Stimulated activated CD4-positive, alpha-beta T cell treated with anti-CD3 and anti-CD28 coated beads, Interleukin-2, amount 100 ng/mL, for 4 hours (primary cell): ENCODE measurements at places on chromosomes 13 and 19.

DNA sequence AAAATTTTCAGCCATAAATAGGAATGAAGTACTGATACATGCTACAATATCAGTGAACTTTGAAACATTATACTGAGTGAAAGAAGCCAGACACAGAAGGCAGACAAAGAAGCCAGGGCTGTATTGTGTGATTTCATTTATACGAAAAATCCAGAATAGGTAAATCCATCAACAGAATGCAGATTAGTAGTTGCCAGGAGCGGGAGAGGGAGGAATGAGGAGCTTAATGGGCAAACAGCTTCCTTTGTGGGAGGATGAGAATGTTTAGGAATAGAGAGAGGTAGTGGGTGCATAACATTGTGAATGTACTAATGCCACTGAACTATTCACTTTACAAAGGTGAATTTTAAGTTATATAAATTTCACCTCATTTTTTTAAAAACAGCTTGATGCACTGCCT is 103.3 kb upstream of the SERTM1 start:
- DNase-seq, result no peak

- DNase-seq, result no peak
These were observed 5.8 kb upstream of the JUNB start for GRCh38 chr19:12785431-12786031.

DNA sequence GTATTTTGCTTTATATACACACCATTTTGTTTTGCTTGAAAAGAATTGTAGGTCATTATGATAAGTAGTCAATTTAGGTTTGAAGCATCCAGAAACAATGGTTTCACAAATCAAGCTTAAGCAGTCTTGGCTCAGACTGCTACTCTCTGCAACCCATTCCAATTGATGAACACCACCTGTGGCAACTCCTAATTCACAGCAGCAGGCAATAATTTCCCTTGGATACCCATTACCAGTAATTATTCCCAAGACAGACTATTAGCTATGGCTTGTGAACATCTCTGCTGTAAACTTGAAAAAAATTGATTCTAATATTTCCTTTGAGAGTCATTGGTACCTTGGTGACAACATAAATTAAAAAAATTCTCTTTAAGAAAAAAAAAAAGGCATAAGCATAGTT is 299.3 kb upstream of the SLITRK6 start:
- no peak for DNase-seq

GRCh38 chr13:34243403-34243802 is 425.5 kb downstream of the RFC3 start:
- no peak for DNase-seq

DNA sequence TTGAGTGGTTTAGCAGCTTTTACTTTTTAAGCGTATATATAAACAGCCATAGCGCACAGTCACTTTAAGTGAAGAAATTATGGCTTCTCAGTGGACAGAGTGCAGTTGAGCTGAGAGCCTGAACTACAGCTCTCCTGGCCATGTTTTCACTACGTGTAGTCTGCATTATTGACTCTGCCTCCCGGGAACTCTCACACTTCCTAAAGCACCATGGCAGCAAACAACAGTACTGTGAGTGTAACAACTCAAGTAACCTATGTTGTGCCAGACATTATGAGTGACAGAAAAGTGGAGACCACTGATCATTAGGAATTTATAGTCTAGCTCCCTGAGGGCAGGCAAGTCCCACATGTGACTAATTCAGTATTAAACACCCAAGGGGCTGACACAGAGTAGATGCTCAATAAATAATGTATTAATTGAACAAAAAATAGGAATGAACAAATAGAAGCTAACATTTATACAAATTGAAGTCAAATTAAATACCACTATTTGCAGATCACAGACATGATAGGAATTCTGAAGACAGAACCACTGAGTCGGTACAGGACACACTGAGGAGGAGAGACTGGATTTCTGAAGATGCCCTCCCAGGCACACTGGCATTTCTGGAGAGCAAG is 19.7 kb downstream of the EFNB2 start:
- DNase-seq, result no peak

- peak; percentile 51 for DNase-seq
These were observed at the start of gene COMMD6 for GRCh38 chr13:75537401-75538365. Gene COMMD6, minus strand, starts transcription at chr13:75537841. Its CDS starts 36 bp downstream, at chr13:75537805.

- DNase-seq, result no peak
These were observed 15.6 kb downstream of the PCID2 start for GRCh38 chr13:113192902-113193301.

DNA sequence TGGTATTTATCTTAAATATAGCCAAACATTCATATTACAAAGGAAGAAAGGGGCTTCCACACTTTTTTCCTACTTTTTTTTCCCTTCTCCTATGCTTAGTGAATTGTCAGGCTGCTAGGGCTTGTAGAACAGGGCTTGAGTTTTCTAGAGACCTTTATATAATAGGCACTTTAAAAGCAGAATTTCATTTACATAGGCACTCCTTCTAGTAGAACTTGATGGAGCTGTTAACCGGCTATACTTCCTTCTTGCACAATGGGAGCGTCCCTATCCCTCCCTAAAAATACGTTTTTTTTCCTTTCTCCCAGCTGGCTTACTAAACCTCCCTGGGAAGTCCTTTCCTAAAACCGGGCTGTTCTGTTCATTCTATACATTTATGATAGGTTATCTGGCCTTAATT is 1.1 kb downstream of the TRIM13 start:
- no peak for DNase-seq
